ENCODE measurements at places on chromosomes 4 and X.

DNA sequence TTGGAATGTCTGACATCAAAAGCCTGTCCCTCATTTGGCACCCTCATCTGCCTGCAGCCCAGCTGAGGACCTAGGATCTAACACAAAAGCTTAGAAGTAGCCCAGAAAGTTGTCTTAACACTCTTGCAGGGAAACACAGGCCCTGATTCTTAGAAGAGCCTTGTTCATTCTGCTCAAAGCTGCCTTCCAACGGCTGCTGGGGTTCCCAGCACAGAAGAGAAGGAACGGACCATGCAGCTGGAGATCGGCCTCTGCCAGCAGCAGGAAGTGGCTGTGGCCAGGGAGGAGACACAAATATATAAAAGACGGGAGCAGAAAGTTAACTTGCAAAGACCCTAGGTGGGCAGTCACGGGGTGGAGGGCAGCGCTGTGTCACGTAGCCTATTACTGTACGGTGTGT is 20.4 kb downstream of the PRPS2 start:
- no peak for DNase-seq

DNA sequence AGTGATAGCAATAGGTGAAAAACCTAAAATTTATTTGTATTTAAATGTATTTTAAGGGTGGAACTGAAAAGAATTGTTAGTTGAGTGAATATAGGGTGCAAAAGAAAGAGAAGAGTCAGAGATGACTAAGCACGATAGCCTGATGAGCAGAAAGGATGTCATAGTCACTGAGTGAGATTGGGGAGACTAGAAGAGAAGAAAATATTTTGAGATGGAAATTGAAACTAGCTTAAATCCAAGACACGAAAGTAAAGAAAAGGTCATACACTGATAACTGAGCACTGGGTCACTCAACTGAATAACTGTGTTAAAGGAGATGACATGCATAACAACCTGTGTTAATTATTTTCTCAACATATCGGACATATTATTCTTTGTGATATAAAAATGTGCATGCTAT is 55.5 kb downstream of the SPANXN4 start:
- no peak for DNase-seq

DNA sequence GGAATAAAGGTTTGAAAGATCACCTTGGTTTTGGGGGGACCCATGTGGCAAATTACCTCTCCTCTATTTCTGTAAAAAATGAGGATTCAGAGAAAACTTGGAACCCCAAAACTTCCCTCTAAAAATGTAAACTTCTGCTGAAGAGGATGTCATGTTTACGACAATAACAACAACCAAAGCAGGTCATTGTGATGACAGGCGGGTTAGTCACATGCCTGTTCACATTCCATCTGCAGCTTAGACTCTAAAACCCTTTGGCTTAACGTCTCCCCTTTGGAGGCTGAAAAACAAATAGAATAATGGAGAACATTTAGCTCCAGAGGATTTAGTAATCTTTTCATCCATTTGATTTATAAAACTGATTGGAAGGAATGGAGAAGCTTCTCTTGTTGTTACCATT is 75.0 kb upstream of the FAM9C start:
- DNase-seq, result no peak

- DNase-seq, result no peak
Observed at GRCh38 chrX:5646818-5647217, 581.8 kb downstream of the NLGN4X start.

DNA sequence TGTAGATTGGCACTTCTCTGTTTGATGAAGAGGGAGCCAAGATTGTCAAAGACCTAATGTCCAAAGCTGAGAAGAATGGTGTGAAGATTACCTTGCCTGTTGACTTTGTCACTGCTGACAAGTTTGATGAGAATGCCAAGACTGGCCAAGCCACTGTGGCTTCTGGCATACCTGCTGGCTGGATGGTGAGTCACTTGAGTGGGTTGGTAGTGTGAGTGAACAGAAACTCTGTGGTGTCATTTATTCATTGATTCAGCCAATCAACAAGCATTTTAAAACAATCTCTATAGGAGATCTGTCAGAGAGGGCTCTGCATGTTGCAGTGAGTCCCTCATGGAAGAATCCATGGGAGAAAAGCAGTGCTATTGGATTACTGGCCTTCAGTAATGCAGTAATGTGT is 16.3 kb downstream of the TAF9B start:
- DNase-seq, result no peak

DNA sequence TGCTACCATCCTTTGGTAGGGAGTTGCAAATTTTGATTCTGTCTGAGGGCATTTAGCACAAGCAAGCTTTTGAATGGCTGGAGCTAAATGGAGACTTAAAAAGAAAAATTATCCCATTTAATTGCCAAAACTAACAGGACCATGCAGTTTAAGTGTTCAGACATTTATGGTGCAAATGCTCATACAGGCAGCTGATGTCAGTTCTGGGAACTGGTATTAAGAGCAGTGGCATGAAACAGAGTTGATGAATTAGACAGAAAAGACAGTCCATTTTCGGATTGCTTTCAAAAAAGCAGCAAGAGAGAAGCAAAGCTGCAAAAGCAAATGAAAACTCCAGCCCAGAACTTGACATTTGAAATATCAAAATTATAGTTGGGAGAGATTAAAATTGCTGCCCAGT is 1.3 kb downstream of the SCRG1 start:
- DNase-seq, result no peak

DNA sequence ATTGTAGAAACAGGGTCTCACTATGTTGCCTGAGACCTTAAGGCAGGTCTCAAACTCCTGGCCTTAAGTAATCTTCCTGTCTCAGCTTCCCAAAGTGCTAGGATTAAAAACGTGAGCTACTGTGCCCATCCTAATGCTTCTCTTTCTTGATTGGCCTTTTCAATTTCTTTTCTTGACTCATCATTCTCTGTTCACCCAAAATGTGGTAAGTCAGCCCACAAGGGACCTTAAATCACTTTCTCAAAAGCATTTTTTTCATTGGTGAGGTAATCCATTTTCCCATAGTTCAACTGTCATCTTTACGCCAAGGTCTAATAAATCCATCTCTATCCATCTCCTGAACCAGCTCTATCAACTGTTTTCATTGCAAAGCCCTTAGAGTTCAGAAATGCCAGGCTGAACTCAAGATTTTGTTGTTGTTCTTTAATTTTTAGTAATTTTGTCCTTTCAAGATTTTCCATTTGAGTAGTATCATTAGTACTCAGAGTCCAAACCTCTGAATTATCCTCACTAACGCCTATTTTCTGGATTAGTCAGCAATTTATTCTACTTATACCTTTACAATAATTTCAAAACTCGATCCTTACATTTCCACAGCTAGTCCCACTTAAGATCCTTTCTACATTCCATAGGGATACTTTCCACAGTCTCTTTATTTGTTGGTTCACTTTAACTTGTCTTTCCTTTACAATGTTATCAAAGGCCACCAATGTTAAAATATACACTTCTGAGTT is 528.6 kb downstream of the IL15 start:
- no peak for DNase-seq

GRCh38 chrX:1435241-1435895 is 17.3 kb downstream of the ASMTL start:
- DNase-seq, result no peak
